Endothelial cell (in vitro differentiated cells): ENCODE measurements at places on chromosomes 12 and 14. TPM values are rescaled to one million over a fixed set of nuclear protein-coding genes. Genes with fewer than 3 reads are reported as not detected.

GRCh38 chr12:13179211-13180074 is 17.1 kb upstream of the EMP1 start:
- H3K36me3 ChIP-seq = peaks cover 6% of the 10 kb centered on the region
- peaks cover 10% of the 10 kb centered on the region for H3K27me3 ChIP-seq
- H3K27ac ChIP-seq = peak overlapping the region; percentile 99

GRCh38 chr12:107616941-107617340 is 68.7 kb upstream of the PWP1 start:
- no peak overlapping the region for H3K4me3 ChIP-seq
- DNase-seq = no peak
- H3K36me3 ChIP-seq = no peaks in the 10 kb centered on the region
- no peaks in the 10 kb centered on the region for H3K4me1 ChIP-seq

Gene LPAR5
- total RNA-seq = 2.7 TPM

Gene PLXNC1
- 1.1 TPM for total RNA-seq

Gene MANSC4
- total RNA-seq = not detected

Gene NUAK1
- total RNA-seq = 16.6 TPM

Gene CNTN1
- 0.46 TPM for total RNA-seq
